ENCODE measurements at places on chromosomes 1 and 21.

DNA sequence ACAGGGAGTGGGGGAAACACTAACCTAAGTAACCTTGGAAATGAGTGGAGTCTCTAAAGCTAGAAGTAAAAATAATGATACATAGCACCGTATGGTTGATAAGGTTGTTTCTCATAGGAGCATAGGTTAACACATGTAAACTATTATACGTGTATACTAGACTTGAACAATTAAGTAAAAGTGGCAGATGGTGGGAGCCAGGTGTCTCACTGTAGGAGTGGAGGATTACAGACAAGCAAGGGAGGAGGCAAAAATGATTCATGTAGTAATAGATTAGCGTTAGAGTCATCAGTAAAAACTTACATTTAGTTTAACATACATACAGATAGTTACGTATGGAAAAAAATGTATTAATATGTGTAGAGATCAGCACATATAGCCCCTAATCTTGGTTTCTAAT, 138.4 kb upstream of the DSCAM start:
- no peak for DNase-seq

GRCh38 chr1:24435782-24436365, 20.3 kb downstream of the NIPAL3 start:
- DNase-seq = no peak

GRCh38 chr1:50481142-50481736, 58.0 kb upstream of the DMRTA2 start:
- DNase-seq = no peak

DNA sequence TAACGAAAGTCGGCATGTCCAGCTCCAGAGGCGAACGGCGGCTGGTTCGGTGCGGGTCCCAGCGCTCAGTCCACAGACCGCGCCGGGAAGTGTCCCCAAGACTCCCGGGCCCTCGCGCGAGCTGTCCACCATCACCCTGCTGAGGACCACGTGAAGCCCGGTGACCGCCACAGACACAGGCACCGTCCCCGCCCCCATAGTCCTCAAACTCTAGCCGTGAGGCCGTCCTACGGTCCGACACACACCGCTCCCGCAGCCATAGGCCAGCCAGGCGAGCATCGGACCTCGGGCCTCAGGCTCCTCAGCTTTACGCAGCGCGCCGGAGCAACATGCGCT, 535 bp downstream of the SETD4 start:
- no peak for DNase-seq

GRCh38 chr1:94504601-94505000, 37.0 kb downstream of the F3 start:
- no peak for DNase-seq

- no peak for DNase-seq
These were observed 248.2 kb upstream of the SGIP1 start for GRCh38 chr1:66285618-66286270.

DNA sequence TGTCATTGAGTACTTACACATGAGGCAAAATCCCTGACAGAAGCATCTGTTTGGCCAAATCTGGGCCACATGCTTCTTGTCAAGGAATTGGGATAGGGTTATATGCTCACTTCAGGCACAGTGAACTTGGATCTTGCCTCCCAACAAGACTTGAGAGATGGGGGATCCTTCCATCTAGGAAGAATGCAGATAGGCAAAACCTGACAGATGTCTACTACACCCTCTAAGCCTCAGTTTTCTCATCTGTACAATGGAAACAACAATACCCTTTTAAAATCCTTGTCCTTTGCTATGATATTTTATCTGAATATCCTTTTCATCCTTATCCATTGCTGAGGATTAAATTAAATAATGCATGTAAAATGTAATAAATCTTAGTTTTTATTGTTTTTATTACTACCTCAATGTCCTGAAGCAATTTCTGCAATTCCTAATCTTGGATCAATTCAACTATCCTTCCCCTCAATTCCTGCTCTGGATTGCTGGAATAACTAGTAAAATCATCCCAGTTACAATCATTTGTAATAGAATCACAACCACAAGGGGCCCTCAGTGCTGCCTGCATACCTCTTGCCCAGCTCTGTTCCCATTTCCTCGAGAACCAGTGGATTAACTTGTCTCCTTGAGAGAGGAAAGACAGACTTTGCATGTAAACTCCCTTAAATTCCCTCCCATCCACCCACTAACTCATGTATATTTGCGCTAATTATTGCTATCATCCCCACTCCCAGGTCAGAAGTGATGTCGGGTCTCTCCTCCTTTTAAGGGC, 8.1 kb upstream of the XPR1 start:
- no peak for DNase-seq

DNA sequence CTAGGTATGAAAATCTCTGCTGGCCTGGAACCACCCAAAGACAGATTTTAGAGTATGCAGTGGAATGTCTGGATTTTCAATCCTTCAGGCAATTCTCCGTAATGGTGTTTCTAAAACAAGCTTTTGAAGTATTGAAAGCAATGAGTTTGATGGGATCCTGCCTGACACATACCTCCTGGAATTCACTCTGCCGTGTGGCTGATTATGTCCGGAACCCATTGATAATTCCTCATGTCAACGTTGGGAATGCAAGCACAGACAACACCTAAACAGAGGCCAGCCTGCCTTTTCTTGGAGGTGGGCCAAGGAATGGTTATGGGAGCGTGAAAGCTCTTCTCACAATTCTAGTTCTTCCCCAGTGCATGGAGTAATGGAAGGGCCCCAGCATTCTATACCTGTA, 168.9 kb upstream of the HMCN1 start:
- no peak for DNase-seq

GRCh38 chr1:47683401-47683800, 245.6 kb downstream of the FOXD2 start:
- DNase-seq = no peak

DNA sequence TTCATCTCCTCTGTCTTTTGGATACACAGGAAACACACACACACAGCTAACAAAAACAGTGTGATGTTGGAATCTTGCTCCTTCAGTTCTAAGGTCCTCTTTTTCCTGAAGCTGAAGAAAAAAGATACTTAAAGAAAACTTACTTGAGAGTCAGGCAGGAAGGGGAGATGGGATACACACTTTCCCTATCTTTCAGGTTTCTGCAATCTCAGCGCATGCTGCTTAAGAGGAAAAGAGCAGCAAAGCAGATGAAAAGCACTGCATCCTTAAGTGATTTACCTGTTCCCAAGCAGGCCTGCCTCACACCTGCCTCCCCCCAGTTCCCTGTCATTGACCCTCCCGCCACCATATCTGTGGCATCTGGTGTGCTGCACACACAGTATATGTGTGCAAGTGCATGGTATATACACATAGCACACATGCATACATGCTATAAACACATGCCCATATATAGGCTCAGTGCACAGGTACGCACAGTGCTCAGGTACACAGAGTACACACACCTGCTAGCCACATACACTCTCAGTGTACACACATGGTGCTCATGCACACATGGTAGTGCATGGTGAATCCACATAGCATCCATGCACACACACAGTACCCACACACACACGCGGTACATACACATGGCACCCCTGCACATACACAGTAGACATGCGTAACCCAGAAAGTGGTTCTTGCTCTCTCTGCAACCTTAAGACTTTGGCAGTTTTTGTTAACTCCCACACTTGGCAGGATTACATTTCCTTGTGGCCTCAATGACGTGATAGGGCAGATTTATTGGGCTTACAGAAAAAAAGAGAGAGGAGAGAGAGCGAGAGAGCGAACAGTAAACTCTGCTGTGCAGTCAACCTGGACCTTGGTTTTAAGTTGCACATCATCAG, 166.9 kb downstream of the TOMM20 start:
- no peak for DNase-seq

DNA sequence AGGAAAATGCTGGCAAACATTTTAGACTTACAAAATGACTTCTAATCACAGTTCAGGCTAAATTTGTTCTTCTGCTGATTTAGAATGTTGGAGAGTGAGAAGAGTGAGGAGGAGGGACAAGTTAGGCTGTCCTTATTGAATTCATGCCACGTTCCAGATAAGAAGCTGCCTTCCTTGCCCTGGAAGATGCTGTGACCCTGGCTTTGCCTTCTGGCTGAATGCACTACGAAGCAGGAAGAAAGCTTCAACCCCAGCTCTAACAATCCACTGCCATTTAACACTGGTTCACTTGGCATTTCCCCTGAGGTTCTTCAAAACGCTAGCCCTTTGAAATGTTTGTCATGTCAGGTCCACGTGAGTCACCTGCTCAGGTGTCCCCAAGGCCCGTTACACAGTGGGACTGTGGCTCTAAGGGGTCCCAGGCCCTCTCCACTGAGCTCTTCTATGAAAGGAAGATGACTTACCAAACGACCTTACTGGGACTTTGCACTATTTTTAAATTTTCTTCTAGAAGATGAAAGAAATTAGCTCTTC, 30.0 kb upstream of the LRRC8C start:
- DNase-seq = no peak

GRCh38 chr1:46102769-46103476, 29.5 kb downstream of the PIK3R3 start:
- no peak for DNase-seq

GRCh38 chr1:245235156-245235555, 80.4 kb downstream of the KIF26B start:
- no peak for DNase-seq

GRCh38 chr1:151069103-151069486, 1.5 kb upstream of the GABPB2 start:
- DNase-seq = no peak

- no peak for DNase-seq
These were observed 272.2 kb downstream of the VAV3 start for GRCh38 chr1:107692580-107693345.

GRCh38 chr1:166182281-166182680, 15.5 kb upstream of the FAM78B start:
- DNase-seq = no peak

Data from T-helper 2 cell (primary cell).